ENCODE measurements at places on chromosomes 13 and 19. TPM values are rescaled to one million over a fixed set of nuclear protein-coding genes. Genes with fewer than 3 reads are reported as not detected.

ATG4D gene
- total RNA-seq, result 21.6 TPM

MIR17HG gene
- total RNA-seq, result 12.9 TPM

DNA sequence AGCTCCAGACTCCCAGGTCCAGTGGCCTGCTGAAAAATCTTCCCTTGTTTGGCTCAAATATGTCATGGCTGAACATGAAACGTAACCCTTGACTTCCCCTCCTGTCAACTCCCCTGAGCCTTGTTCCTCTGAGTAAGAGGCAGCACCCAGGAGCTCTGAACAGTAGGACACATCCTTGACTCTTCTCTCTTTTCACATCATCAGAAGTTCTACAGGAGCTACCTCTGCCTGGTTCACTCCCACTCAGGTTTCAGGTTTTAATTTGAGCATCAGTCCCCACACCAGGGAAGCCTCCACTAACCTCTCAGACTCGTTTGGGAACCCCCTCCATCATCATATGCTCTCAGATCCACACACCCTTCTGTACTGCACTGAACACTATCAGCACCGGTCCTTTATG is 30.3 kb downstream of the ZNF823 start:
- no peaks in the 10 kb centered on the region for H3K36me3 ChIP-seq

DNA sequence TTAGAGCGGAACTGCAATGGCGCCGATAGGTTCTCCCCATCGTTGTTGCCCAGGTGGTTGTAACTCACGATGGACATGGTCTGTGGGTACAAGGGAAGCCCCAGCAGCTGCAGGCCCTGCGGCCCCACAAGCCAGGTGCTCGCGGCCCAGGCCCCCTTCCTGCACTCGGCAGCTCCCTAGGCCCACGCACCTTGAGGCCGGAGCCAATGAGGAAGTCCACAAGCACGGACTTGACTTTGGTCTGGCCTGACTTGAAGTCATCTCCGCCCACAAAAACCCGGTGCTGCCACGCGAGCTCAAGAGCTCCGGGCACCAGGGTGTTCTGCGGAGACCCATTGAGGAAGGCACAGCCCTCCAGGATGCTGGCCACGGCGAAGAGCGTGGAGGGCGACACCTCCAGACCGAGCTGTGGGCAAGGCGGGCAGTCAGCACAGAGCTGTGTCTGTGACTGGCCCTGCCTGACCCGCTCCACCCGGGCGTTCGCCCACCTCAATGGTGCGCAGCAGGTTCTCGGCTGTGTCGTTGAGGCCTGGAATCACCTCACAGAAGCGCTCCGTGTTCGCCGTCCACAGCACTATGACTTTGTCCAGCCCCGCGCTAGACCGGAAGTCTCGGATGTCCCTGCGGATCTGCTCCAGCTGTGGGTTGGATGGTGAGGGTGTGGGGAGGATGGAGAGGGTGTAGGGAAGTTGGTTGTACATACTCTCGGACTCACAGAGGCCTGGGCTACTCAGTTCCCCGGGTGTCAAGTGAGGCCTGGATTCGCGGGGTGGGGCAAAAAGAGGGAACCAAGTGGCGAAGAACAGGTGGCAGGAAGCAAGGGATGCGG is 1.9 kb downstream of the ISYNA1 start:
- DNase-seq, result no peak
- no peaks in the 10 kb centered on the region for H3K27me3 ChIP-seq
- no peak overlapping the region for H3K27ac ChIP-seq
- peaks cover 2% of the 10 kb centered on the region for H3K36me3 ChIP-seq
- H3K4me1 ChIP-seq, result peaks cover 24% of the 10 kb centered on the region

GRCh38 chr13:47696674-47697073 is 304.4 kb downstream of the SUCLA2 start:
- no peak overlapping the region for H3K27ac ChIP-seq
- no peak overlapping the region for H3K4me3 ChIP-seq
- no peaks in the 10 kb centered on the region for H3K27me3 ChIP-seq
- no peaks in the 10 kb centered on the region for H3K4me1 ChIP-seq
- DNase-seq, result no peak

DNA sequence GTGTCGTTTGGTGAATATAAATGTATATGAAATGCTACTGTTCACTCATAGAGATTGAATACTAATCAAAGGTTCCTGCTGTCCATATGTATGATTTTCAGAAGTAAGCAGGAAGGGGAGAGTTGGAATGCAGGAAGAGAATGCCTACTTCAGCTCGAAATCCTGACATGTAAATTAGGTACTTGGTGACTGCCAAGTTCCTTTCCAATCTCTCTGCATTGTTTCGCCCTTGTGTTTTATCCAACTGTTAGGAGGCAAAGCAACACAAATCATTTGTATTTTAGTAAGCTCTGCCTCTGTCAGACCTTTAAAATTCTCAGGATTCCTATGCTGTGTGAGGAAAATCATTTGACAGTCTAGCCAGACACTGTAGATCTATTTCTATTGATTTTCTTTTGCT is 9.0 kb downstream of the STARD13 start:
- no peak overlapping the region for H3K4me3 ChIP-seq
- H3K27ac ChIP-seq, result no peak overlapping the region
- no peaks in the 10 kb centered on the region for H3K4me1 ChIP-seq
- no peaks in the 10 kb centered on the region for H3K36me3 ChIP-seq
- DNase-seq, result no peak
- peaks cover 12% of the 10 kb centered on the region for H3K27me3 ChIP-seq

DNA sequence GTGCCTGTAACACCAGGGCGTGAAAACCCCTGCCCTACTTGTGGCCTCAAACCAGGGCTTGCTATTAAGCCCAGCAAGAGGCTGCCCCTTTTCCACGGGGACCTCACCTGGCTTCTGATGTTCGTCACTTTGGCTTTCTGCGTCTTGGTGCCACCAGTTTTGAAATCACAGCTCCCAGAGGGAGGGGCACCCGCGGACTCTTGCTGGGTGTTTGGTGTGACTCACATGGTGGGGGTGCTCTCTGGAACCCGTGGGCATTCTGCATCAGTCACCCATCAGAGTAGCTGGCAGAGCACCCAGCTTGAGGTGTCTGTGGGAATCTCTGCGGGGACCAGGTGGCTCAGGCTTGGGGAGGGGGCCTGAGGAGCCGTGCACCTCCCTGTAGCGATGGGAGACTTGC is 19.2 kb downstream of the SIPA1L3 start:
- peaks cover 3% of the 10 kb centered on the region for H3K4me1 ChIP-seq
- H3K27me3 ChIP-seq, result no peaks in the 10 kb centered on the region
- DNase-seq, result no peak

DNA sequence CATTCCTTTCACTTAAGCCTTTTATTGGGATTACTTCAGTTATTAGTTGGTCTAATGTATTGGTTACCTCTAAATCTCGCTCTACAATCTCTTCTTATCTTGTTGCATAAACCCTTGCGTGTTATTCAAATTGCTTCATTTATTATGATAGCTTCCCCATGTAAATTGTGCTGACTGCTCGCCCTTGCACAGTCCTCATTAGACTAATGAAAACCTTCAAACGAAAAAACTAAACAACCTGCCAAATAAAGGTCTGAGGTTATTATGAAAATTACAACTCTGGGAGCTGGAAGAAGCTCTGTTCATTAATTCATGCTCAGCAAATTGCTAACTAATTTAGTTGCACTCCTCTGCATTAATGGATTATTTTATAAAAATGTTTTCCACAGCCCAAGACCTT is 320.1 kb downstream of the DACH1 start:
- no peak overlapping the region for H3K27ac ChIP-seq
- H3K4me3 ChIP-seq, result no peak overlapping the region
- no peak for DNase-seq
- no peaks in the 10 kb centered on the region for H3K36me3 ChIP-seq
- no peaks in the 10 kb centered on the region for H3K4me1 ChIP-seq

GRCh38 chr19:15101479-15102082 is 5.6 kb upstream of the SYDE1 start:
- H3K27ac ChIP-seq, result no peak overlapping the region
- no peak overlapping the region for H3K4me3 ChIP-seq
- peaks cover 1% of the 10 kb centered on the region for H3K4me1 ChIP-seq
- peaks cover 1% of the 10 kb centered on the region for H3K27me3 ChIP-seq
